ENCODE measurements at places on chromosomes 3 and 15.

DNA sequence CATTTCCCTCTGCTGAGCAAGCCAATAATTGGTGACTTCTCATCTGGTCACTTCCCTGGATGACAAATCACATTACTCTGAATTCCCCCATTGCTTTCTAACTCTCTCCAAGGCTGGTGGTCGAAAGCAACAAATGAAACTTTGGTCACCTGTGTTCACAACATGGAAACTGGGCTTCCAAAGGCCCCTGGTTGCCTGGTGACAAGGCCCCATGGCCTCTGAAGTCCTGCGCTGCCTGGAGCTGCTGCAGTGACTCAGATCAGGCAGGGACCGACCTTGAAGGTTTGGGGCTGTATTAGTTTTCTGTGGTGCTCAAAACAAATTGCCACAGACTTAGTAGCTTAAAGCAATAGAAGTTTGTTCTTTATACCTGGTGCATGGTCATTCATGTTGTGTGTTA is 345.3 kb downstream of the WDR72 start:
- DNase-seq = no peak

- DNase-seq = no peak
These were observed 284.4 kb downstream of the FOXP1 start for GRCh38 chr3:71299160-71299559.

- DNase-seq = no peak
These were observed 28.3 kb downstream of the CAPN3 start for GRCh38 chr15:42387603-42388002.

GRCh38 chr3:120875507-120875906 is 32.5 kb upstream of the STXBP5L start:
- no peak for DNase-seq

DNA sequence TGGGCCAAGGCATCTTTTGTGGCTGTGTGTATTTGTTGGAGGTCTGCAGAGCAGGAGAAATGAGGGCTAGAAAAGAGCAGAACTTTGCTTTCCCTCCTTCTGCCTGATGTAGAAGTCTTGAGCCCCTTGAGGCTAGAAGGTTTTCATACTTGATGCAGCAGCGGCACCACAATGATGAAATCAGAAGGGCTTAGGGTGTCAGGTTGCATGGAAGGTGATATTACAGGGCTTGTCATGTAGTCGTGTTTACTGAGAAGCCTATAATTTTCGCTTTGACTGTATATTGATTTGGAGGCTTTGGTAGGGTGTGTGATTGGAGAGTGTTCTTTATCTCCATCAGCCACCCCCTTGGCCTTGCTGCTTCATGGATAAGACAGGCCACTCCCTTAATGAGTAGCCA is 339.8 kb downstream of the THSD4 start:
- no peak for DNase-seq

DNA sequence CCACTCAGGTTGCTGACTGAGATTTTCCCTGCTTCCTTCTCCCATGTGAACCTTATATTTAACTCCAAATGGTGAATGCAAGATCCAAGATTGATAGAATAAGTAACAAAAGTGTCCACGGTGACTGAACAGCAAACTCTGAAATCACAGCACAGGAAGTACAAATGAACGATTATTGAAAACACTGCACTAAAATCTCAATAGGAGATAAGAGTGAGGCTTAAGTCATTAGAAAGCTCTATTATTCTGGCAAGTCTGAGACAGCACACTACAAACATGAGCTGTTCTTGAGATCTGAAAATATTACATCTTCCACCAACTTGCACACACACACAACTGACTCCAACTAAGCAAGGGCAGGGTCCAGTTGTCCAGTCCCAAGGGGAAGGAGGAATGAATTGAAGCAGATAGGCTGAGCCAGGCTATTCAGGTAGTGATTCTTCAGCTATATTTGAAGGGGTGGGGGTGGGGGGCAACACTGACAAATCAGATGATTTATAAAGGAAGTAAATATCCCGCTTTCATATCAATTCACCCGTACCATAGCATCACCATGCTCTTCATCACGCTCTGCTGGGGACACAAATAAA is 2.9 kb downstream of the ZNF385D start:
- DNase-seq = no peak

DNA sequence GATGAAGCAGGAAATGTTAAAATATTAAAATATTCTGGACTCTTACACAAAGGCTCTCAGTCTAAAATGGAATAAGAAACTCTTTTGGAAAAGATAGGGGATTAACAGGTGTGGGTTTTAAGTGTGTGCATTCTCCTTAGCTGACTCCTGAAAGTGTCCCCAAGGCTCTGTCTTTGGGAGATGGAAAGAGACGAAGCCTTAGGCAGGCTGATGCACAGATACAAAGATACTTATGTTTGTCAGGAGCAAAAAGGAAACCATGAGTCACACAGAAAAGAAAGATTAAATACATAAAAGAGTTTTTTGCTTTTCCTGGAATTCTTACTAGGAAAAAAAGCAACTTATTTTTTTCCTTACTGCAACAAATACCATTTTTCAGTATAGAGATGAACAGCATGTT is 23.8 kb upstream of the ABI3BP start:
- no peak for DNase-seq
